ENCODE measurements at places on chromosomes 12 and 14. TPM values are rescaled to one million over a fixed set of nuclear protein-coding genes. Genes with fewer than 3 reads are reported as not detected.

DNA sequence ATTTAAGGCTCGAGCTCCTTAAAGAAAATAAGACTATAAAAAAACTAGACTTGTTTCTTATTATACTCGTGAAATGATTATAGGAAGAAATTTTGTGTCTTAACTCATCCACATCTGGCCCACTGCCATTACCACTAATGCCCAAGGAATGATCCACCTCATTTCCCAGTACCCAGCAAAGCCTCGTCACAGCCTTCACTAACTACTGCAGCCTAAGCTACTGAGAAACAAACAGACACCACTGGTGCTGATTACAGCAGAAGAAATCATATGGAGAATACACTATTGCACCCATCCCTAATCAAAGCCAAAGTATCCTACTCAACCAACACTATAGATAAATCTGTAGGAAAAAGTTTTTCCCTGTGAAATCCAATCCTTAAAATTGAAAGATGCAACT, 205.3 kb upstream of the NAV3 start:
- no peak for DNase-seq

- no peak for DNase-seq
Observed at GRCh38 chr14:50008562-50008961, 107.8 kb downstream of the VCPKMT start.

GRCh38 chr14:51095854-51096823, 1.2 kb upstream of the TRIM9 start:
- peak; percentile 33 for DNase-seq

- no peak for DNase-seq
Observed at GRCh38 chr12:48961801-48962200, 4.5 kb upstream of the ARF3 start.

Gene TMEM121
- total RNA-seq, result 0.82 TPM

Gene DEPDC4
- 2.8 TPM for total RNA-seq

Gene LYZ
- 20.6 TPM for total RNA-seq

Data from colonic mucosa (tissue), 4 donors.